Chondrocyte (in vitro differentiated cells): ENCODE measurements at places on chromosomes 11 and 22.
A peak's percentile ranks its signal among the peaks of the same experiment; 100 is the strongest.

DNA sequence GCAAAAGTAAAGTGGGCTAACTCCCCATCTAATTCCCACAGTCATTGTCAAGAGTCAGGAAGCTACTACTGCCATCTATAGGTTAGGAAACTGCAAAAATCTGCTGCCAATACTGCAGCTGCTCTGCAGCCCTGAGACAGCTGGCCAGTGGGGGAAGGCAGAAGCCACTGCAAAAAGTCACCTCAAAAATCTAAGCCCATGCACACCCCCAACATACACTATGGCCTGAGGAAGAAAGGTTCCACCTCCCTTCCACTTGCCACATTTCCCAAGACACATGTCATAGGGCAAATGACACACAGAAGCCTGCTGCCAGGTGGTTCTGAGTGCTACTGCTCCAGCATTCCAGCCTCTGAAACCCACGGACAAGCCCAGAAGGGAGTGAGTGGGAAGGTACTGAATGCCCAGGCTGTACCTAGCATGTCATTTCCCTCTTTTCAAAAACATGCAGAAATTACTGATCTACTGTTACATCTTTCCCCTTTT lies 36.9 kb downstream of the DGCR2 start:
- peaks cover 13% of the 10 kb centered on the region for H3K36me3 ChIP-seq
- H3K4me3 ChIP-seq = no peak overlapping the region
- H3K4me1 ChIP-seq = peaks cover 37% of the 10 kb centered on the region
- DNase-seq = no peak

DNA sequence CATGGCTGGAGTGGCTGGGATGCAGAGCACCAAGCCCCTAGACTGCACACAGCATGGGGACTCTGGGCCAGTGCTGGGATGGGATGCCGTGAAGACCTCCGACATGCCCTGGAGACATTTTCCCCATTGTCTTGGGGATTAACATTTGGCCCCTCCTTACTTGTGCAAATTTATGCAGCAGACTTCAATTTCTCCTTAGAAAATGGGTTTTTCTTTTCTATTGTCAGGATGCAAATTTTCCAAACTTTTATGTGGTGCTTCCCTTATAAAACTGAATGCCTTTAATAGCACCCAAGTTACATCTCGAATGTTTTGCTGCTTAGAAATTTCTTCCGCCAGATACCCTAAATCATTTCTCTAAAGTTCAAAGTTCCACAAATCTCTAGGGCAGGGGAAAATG lies 29.2 kb downstream of the RSF1 start:
- no peak overlapping the region for H3K27ac ChIP-seq
- H3K27me3 ChIP-seq = no peaks in the 10 kb centered on the region
- H3K4me3 ChIP-seq = no peak overlapping the region
- no peak for DNase-seq

GRCh38 chr11:60954421-60954820 lies 2.4 kb upstream of the SLC15A3 start:
- H3K36me3 ChIP-seq = no peaks in the 10 kb centered on the region
- peaks cover 11% of the 10 kb centered on the region for H3K27me3 ChIP-seq
- peaks cover 13% of the 10 kb centered on the region for H3K4me1 ChIP-seq
- DNase-seq = no peak
- no peak overlapping the region for H3K27ac ChIP-seq

DNA sequence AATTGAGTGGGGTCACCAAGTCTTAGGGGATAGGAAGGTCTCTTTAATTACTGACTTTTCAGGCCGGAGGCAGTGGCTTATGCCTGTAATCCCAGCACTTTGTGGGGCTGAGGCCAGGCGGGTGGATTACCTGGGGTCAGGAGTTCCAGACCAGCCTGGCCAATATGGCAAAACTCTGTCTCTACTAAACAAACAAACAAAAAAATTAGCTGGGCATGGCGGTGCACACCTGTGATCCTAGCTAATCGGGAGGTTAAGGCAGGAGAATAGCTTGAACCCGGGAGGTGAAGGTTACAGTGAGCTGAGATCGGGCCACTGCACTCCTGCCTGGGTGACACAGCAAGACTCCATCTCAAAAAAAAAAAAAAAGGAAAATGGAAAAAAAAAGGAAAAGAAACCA lies 1.8 kb upstream of the FANCF start:
- no peak overlapping the region for H3K27ac ChIP-seq
- no peaks in the 10 kb centered on the region for H3K27me3 ChIP-seq
- H3K4me3 ChIP-seq = no peak overlapping the region
- DNase-seq = no peak
- H3K36me3 ChIP-seq = no peaks in the 10 kb centered on the region

DNA sequence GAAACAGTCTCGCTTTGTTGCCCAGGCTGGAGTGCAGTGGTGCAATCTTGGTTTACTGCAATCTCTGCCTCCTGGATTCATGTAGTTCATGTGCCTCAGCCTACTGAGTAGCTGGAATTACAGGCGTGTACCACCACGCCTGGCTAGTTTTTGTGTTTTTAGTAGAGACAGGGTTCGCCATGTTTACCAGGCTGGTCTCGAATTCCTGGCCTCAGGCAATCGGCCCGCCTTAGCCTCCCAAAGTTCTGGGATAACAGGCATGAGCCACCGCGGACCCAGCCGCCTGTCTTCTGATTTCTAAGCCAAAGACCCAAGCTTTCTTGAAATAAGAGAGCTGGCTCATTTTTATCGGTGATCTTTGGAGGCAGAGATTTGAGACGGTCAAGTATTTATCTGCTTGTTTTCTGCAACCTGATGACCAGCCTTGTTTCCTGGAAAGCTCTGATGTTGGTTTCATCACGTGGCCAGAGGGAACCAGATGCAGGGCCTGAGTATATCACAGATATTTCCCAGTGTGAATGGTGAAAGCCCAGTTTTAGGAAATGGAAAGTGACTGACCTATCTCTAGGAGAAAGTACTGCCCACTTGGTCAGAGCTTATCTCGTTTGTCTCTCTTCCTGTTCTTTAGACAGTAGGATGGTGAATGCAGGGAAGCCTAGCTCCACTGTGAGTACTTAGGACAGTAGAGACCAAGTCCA lies 5.7 kb upstream of the SIDT2 start:
- H3K27me3 ChIP-seq = no peaks in the 10 kb centered on the region
- H3K27ac ChIP-seq = peak overlapping the region; percentile 60
- H3K4me3 ChIP-seq = no peak overlapping the region
- peak; percentile 27 for DNase-seq
- H3K4me1 ChIP-seq = peaks cover 21% of the 10 kb centered on the region
- peaks cover 12% of the 10 kb centered on the region for H3K36me3 ChIP-seq

GRCh38 chr11:75474240-75474639 lies 41.2 kb upstream of the KLHL35 start:
- DNase-seq = no peak
- H3K27ac ChIP-seq = no peak overlapping the region
- no peaks in the 10 kb centered on the region for H3K27me3 ChIP-seq
- peaks cover 22% of the 10 kb centered on the region for H3K4me1 ChIP-seq
- no peak overlapping the region for H3K4me3 ChIP-seq
- H3K36me3 ChIP-seq = no peaks in the 10 kb centered on the region

DNA sequence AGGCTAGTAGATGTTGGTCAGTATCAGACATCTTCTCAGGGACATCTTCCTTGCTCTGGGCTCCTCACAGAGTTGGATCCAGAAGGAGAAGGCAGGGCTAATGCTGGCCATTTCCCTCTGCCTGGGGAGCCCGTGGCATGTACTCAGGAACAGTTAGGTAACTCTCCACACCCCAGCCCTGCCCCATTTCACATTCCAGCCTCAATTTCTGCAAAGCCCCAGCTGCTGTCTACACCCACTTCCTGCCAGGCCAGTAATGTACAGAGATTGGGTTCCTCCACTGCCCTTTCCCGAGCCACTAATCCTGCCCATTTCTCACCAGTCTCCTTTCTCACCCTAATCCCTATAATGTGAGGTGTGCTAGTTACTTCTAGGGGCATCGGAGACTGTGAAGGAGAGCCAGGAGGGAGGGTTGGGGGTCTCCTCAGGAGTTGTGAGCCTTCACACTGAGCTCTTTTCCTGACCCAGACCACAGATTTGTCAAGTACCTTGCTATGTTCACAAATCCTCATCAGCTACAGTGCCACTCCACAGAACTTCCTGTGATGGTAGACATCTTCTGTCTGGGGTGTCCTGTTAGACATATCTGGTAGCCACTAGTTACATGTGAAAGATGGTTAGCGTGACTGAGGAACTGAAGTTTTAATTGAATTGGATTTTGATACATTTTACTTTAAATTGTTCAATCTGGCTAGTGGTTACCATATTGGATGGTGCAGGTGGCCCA lies 1.3 kb upstream of the SEC14L3 start:
- H3K27ac ChIP-seq = no peak overlapping the region
- no peaks in the 10 kb centered on the region for H3K4me1 ChIP-seq

GRCh38 chr11:126481303-126481680 lies 125.8 kb downstream of the ST3GAL4 start:
- no peaks in the 10 kb centered on the region for H3K36me3 ChIP-seq
- H3K4me1 ChIP-seq = peaks cover 5% of the 10 kb centered on the region
- H3K4me3 ChIP-seq = no peak overlapping the region
- no peak for DNase-seq
- peaks cover 2% of the 10 kb centered on the region for H3K27me3 ChIP-seq

GRCh38 chr22:48152916-48153315 lies 1390.5 kb downstream of the TBC1D22A start:
- no peaks in the 10 kb centered on the region for H3K36me3 ChIP-seq
- DNase-seq = no peak
- no peaks in the 10 kb centered on the region for H3K4me1 ChIP-seq
- H3K27ac ChIP-seq = no peak overlapping the region
- H3K27me3 ChIP-seq = no peaks in the 10 kb centered on the region

GRCh38 chr11:1204381-1205101 lies 18.3 kb upstream of the MUC5B start:
- no peak overlapping the region for H3K27ac ChIP-seq
- peak; percentile 85 for DNase-seq
- no peaks in the 10 kb centered on the region for H3K36me3 ChIP-seq
- no peak overlapping the region for H3K4me3 ChIP-seq

DNA sequence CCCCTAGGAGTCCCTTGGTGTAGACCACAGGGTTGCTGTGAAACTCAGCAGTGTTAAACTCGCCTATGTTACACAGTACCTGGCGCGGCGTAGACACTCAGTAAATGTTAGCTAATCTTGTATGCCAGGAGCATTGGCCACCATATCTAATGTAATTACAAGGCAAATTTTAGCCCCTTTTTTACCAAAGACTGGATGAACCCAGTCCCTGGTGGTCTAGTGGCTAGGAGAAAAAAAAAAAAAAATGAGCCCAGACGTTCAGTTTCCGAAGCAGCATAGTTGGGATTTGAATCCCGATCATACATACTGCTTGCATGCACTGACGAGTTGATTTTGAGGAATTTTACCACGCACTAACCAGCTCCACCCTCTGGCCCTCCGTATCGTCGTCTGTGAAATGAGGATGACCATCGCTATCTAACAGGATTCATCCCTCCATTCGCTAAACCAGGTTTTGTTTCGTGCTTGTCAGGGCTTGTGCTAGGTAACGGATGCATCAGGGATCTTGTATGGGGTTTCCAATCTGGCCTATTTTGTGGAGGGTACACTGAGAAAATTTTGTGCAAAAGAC lies 688 bp downstream of the PTS start:
- peak overlapping the region; percentile 97 for H3K27ac ChIP-seq
- peaks cover 38% of the 10 kb centered on the region for H3K4me1 ChIP-seq
- DNase-seq = no peak
- no peaks in the 10 kb centered on the region for H3K27me3 ChIP-seq

DNA sequence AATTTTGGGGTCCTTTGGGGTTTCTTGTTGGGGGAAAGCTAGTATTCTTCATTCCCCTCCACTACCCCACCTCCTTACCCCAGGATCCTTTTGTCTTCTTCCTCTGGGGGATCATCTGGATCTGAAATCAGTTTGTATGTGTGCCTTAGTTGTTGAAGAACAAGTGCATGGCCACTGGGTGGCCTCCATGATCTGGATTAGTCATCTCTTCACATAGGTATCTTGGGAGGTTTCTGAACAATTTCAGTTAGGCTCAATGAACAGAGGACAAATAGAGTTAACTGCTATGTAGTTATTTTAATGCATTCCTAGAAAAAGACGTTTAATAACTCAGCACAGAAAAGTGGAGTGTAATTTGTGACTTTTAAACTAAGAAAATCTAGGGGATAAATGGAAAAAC lies 7.1 kb upstream of the VWA5A start:
- H3K4me3 ChIP-seq = no peak overlapping the region
- H3K4me1 ChIP-seq = no peaks in the 10 kb centered on the region
- no peaks in the 10 kb centered on the region for H3K36me3 ChIP-seq
- no peak for DNase-seq
- no peak overlapping the region for H3K27ac ChIP-seq

DNA sequence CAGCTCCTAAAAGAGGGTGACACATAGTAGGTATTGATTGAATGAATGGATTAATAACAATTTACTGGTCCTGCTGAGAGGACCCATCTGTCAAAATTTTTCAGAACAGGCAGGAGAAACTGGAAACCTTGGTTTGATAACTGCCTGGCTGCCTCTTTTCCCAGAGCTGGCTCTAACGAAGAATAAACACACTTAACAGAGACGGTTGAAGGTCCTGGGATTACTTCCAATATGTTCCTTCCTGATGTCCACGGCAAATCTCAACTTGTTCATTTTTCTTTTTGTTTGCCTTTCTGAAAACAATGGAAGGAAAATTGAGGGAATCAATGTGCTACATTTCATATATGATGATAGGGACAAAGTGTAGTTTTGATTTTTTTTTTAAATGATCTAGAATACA lies 76.5 kb upstream of the SYT13 start:
- DNase-seq = no peak
- no peaks in the 10 kb centered on the region for H3K4me1 ChIP-seq
- peaks cover 49% of the 10 kb centered on the region for H3K27me3 ChIP-seq
